ENCODE measurements at places on chromosomes 12 and 14.

DNA sequence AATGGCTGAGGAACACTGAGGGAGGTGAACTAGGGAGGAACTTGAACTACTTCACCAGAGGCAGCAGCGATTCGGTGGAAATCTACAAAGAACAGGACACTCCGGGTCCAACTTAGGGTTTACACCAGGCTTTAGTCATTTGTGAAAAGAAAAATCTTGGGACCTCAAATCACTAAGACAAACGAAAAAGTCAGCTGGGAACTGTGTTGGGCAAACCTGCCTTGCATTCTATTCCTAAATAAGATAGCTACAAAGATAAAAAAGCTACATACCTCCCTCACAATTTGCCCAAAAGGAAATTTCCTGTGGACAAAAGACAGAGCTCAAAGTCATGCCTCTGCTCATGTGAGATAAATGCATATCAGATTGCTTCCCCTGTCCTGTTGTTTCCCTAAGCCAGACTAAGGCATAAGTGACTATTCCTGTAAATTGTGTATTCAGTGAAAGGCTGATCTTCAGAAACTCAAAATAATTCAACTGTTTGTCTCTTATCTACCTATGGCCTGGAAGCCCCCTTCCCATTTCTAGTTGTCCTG is 106.6 kb downstream of the APAF1 start:
- DNase-seq: no peak

DNA sequence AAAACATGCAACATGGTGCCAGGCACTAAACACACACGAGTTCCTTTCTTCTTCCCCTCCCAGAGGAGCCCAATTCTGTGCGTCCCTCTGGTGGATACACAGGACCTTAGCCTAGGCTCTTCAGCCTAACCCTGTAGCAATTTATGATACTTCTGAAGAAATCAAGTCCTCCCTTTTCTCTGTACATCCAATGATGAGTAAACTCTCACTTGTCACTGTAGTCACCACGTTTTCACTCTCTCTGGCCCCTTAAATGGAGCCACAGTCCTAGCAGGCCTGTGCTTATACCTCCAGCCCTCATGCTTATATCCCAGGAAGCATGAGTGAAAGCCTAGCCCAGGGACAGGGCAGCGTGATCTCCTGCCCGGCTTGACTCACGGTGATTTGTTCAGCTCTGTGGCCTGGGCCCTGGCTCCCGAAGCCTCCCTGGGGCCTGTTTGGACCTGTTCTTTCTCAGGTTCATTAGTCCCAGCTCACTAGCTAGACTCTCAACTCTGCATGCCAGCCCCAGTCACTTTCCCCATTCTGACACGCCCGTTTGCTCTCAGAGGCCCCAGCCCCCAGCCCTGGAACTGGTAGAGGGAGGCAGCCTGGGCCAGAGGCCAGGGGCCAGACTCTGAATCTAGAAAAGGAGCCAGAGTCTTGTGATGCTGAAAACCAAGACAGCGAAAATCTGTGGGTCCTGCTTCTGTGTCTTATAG is 24.1 kb upstream of the PLEKHG3 start:
- no peak for DNase-seq

GRCh38 chr12:115227137-115227615 is 543.2 kb upstream of the TBX3 start:
- no peak for DNase-seq

- no peak for DNase-seq
Measured at GRCh38 chr12:131948166-131948712, 1.5 kb upstream of the EP400 start.

DNA sequence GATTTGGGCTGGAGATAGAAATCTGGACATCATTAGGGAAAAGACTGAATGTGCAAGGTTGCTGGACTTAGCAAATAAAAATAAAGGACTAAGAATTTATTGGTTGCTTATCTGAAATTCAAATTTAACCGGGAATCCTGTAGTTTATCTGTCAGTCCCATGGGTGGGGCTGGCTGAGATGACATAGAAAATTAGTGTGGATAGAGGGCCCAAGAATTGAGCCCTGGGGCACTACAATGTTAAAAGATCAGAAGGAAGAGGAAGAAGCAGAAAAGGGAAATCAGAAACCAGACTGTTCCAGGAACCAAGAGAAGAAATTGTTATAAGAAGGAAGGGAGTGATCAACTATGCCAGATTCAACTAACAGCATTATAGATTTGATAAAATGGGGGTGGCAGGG is 96.7 kb upstream of the CCDC196 start:
- DNase-seq: no peak

DNA sequence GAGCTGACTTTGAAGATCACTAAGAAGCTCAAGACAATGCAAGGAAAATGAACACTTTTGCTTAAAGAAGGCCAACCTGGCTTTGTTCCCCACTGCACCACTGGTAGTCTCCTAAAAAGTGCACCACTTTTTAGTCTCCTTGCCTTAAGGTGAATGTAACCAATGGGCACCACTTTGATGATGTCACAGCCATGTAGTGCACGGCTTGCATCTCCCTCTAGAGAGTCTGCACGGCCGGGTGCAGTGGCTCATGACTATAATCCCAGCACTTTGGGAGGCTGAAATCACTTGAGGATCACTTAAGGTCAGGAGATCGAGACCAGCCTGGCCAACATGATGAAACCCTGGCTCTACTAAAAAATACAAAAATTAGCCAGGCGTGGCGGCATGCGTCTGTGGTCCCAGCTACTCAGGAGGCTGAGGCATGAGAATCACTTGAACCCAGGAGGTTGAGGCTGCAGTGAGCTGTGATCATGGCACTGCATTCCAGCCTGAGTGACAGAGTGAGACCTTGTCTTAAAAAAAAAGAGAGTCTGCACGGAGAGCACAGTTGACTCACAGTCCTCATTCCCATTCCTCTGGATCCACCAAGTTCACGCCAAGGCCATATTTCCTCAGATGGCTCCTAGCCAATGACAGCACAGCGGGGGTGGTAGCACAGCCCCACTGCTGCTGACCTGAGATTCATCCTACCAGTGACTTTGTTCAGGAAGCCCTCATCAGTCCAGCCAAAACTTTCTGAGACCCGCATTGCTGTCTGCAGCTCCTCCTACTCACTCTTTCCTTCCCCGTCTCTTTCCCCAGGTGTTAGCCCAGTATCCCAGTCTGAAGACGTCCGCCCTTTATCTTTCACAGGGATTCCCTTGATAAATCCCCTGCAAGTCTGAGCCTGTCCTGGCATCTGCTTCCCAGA is 16.5 kb upstream of the IFT81 start:
- no peak for DNase-seq

DNA sequence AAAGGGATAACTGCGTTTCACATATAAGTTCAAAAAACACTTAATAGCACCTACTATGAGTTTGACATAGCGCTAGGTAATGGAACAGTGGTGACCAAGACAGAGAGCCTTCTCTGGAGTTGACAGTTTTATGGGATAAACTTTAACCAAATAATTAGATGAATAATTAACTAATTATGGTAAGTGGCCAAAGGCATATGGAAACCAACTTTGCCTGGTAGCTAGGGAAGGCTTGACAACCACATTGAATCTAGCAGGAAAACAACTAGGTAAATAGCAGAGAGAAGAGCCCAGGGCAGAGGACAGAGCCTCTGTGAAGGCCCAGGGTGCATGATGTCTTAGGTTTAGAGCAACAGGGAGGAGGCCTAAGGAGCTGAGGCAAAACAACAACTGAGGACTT is 52.1 kb downstream of the DUSP16 start:
- no peak for DNase-seq

DNA sequence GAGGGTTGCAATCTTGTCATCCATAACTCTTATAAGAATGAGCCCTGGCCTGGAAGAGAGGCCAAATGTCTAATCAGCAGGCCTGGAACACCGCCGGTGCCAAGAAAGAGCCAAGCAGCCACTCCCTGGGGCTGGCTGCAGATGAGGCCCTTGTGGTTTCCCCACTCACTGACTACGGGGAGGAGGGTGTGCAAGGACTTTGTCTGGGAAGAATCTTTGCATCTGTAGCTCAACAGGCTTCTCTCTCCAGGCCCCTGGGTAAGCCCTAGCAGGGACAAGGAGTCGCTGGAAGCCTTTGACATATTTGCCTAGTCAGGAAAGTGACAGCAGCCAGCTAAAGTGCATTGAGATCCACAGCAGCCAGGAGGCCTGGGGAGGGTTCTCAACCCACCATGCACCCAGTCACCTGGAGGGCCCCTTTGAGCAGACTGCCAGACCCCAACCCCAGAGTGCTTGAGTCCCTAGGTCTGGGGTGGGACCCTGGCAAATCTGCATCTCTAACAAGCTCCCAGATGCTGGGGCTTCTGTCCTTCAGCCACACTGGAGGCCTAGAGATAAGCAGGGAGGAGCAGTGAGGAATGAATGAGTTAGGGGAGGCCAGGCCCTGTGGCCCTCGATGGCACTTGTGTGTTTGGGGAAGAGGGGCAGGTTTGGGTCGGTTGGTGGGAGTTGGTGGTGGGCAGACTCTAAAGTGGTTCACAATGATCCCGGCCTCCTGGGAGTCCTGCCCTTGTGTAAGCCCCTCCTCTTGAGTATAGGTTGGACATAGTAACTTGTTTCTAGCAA is 13.9 kb upstream of the LRTM2 start:
- no peak for DNase-seq

All from activated naive CD8-positive, alpha-beta T cell treated with anti-CD3 and anti-CD28 coated beads, Interleukin-2, amount 50 U/mL, for 16 hours (primary cell).